ENCODE measurements at places on chromosomes 11 and 22. TPM values are rescaled to one million over a fixed set of nuclear protein-coding genes. Genes with fewer than 3 reads are reported as not detected.

The MRPL11 gene
- 237 TPM for polyA plus RNA-seq

The SGSM1 gene
- polyA plus RNA-seq = 3.0 TPM

The FIBIN gene
- polyA plus RNA-seq = 0.33 TPM

The FBLN1 gene
- polyA plus RNA-seq = 90.1 TPM

The ART1 gene
- not detected for polyA plus RNA-seq

The PRG3 gene
- polyA plus RNA-seq = not detected

The FAM180B gene
- polyA plus RNA-seq = not detected

The CASP1 gene
- not detected for polyA plus RNA-seq

The HARBI1 gene
- polyA plus RNA-seq = 4.2 TPM

The OR6T1 gene
- not detected for polyA plus RNA-seq

The NXPE1 gene
- polyA plus RNA-seq = not detected

The APOBEC3B gene
- polyA plus RNA-seq = 9.2 TPM

The CNIH2 gene
- polyA plus RNA-seq = 4.3 TPM

Measured in GM23338 (cell line).